Left ventricle myocardium inferior (tissue), 1 donor: ENCODE measurements at places on chromosomes 12 and 14.

- peak; percentile 36 for DNase-seq
Observed at GRCh38 chr12:45674181-45674977, 55.1 kb upstream of the ARID2 start.

GRCh38 chr12:44193281-44193680, 357.4 kb downstream of the TMEM117 start:
- no peak for DNase-seq

- no peak for DNase-seq
Observed at GRCh38 chr12:119071638-119072231, 90.4 kb downstream of the SRRM4 start.

- no peak for DNase-seq
Observed at GRCh38 chr14:80770114-80770908, 171.2 kb downstream of the CEP128 start.

DNA sequence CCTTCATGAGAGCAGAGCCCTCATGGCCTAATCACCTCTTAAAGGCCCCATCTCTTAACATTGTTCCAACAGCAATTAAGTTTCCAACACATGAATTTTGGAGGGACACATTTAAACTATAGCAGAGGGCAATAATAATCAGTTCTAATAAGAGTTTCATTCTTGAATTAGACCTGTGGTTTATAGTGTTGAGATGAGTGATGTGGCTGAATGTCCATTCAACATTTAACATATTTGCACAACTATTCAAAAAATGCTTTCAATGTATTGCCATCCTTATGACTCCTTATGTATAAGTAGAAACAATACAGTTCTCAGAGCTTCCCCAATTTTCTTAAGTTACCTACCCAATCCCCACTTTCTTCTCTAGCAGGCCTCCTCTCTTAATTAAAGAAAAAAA, 21.5 kb downstream of the KLHL28 start:
- DNase-seq, result no peak

GRCh38 chr12:122076743-122077495, 1.6 kb upstream of the MLXIP start:
- no peak for DNase-seq

DNA sequence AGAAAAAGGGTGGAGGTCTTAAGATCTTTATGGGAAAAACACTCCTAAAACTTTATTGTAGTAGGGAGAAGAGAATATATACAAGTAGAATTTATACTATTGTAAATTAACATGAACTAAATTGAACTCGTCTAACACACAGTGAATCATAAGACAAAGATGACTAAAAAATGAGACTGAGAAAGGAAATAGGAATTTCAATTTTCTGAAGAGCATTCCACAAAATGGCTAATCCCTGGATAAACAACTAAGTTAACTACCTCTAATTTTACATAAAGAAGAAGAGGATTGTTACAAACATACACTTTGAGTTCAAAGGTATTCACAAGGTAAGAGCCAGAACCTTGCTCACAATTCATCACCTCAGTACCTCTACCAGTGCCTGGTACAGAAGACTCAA, 2.0 kb downstream of the MAP4K5 start:
- no peak for DNase-seq

DNA sequence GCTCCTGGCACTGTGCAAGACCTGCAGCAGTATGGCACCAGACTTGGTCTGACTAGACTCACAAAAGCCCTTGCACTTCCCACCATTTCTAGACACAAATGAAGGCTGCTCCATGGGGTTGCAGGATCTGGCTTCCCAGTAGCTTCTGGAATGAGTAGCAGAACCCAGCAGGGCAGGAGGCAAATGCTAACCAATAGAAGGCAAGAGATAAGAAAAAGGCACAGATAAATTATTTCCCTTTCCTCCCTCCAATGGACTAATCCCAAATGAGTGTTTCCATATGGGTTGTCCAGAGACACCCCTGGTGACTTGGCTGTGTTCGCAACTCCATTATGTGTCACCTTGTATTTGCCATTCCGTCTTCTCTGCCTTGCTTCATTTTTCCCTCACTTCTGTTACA, 49.7 kb downstream of the KIF21A start:
- DNase-seq, result no peak

DNA sequence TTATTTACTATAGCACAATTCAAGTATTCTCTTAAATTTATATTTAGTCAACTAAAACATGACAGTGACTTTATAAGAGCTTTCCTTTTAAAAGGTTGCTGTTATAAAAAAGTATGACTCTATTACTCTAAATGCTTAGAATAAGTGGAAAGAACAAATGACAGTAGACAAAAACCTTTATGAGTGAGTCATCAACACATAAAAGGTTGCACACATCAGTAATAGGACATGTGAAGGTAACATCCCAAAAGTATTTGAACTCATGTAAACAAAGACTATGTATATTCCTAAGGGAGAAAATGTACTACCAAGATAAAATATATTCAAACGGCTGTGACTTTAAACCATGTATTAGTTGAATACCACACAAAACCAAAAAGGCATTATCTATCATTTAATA, 98.8 kb downstream of the PAWR start:
- DNase-seq, result no peak

DNA sequence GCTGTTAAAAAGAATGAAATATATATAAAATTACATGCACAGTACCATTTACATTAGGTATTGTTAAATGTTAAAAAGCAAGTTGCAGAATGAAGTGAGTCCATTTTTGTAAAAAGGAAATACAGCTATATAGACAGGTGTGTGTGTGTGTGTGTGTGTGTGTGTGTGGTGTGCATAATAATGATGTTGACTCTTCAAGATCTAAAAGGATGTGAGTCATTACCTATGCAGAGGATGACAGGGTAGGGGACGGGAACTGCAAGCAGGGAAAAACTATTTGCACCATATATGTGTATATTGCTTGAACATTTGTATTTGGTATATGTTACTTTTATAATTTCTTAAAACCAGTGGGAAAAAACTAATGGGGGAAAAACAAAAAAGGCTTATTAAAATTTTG, 3.1 kb downstream of the C14orf39 start:
- no peak for DNase-seq

DNA sequence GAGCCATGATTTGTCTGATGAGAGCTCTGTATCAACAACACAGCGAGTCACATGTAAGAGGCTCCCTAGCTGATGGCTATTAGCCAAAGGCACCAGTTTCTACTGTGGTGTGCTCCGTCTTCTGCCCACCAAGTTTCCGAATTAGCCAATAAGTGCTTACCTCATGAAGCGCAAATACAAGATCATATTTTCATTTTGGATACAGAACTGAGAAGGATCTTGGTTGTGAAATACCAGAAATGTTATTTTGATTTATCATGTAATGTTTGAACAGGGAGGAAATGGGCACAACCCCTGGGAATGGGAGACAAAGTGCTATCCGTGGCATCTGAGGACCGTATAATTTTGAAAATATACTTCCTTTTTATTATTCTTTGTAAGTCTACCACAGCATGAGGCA, 234.3 kb downstream of the DACT1 start:
- no peak for DNase-seq

- DNase-seq, result no peak
Observed at GRCh38 chr12:121826318-121827150, 22.7 kb downstream of the SETD1B start.

DNA sequence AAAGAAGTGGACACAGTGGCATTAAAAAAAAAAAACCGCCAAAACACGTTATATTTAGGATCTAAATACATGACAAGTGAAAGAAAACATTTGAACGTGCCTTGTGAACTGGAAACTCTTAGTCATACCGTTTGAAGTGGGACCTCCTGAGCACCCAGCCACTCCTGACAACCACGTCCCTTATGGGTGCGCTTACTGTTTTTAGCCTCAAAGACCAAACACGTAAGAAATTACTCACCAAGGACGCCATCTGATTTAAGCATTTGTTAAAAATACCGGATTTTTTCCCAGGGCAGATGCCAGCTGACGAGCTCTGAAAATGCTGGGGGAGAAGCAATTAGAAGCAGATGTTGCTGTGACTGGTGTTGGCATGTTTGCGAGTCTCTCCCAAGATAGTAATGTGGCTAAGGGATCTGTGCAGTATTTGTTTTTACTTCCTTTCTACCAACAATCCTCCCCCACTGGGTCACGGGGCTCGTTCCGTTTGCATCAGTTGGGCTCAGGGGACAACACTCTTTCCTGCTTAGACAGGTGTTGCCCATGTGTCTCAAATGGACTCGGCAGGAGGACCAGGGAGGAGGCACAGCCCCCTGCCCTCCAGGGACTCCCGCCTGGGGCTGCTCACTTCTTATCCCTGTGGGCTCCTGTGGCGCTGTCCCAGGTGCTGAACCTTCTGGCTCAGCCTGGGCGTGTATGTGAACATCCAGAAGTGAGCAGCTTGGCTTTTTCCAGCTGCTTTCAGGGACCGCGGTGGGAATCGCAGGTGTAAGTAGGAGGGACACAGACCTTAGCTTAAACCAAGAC, 101.0 kb downstream of the BEGAIN start:
- peak; percentile 59 for DNase-seq

GRCh38 chr12:12958886-12959285, 6.9 kb upstream of the GPRC5D start:
- DNase-seq, result no peak

DNA sequence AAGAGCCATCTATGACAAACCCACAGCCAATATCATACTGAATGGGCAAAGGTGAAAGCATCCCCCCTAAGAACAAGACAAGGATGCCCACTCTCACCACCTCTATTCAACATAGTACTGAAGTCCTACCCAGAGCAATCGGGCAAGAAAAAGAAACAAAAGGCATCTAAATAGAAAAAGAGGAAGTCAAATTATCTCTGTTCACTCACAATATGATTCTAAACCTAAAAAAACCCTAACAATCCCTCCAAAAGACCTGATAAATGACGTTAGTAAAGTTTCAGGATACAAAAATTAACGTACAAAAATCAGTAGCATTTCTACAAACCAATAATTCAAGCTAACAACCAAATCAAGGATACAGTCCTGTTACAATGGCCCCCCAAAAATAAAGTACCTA, 26.9 kb downstream of the MDM1 start:
- DNase-seq, result no peak

DNA sequence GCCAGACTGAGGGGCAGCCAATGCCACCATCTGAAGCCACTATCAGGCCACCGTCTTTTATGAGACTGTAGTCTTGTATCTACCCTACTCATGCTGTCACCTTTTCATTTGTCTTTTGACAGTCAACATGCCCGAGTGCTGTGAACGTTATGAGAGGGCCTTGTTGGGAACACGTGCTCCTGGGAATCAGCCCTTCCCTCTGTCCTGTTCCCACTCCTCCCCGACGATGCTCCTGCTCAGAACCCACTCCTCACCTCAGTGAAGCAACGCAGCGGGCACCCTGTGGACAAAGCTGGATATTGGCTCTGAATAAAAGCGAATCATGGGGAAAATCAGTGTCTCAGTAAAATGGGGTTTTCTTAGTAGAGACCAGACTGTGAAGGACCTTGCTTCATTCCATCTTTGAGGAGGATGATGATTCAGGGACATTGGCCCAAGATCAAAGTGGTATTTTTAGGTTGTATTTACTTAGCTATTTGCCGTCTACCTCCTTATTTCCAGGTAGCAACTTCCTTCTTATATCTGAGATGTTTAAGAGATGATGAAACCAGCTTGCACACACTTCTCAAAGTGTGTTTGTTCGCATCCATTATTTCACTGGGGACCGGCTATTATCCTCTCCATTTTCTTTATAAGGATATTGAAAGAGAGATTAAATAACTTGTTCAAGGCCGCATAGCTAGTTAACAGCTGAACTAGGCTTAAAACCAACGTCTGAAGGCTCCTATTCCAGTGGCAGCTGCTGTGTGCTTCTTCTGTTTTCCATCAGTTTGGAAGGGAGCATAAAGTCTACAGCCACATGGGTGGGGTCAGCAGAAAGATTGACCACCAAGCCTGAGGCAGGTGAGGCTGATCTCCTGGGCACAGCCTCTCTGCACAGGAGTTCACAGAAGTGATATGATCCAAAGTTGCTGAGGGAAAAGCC, 43.9 kb upstream of the CTDSP2 start:
- no peak for DNase-seq

- no peak for DNase-seq
Observed at GRCh38 chr12:109814600-109815150, 18.5 kb downstream of the TRPV4 start.

GRCh38 chr14:106613256-106613655, 1086.9 kb downstream of the TMEM121 start:
- no peak for DNase-seq

DNA sequence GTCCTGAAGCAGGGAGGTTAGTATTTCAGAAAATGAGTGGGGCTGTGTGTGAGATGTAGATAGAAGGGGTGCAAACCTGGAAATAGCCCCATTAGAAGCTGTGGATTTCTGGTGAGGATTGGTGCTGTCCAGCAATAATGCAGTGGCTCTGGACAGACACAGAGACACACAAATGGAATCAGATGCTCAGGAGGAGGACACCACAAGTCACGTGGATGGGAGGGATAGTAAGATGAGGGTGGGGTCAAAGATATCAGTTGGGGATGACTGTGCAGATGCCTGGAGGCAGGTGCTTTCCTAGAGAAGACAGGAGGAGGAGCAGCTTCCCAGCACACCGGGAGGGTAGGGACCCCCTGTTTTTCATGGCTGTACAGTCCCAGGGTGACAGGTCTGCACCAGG, 136.5 kb downstream of the PLXNC1 start:
- no peak for DNase-seq

DNA sequence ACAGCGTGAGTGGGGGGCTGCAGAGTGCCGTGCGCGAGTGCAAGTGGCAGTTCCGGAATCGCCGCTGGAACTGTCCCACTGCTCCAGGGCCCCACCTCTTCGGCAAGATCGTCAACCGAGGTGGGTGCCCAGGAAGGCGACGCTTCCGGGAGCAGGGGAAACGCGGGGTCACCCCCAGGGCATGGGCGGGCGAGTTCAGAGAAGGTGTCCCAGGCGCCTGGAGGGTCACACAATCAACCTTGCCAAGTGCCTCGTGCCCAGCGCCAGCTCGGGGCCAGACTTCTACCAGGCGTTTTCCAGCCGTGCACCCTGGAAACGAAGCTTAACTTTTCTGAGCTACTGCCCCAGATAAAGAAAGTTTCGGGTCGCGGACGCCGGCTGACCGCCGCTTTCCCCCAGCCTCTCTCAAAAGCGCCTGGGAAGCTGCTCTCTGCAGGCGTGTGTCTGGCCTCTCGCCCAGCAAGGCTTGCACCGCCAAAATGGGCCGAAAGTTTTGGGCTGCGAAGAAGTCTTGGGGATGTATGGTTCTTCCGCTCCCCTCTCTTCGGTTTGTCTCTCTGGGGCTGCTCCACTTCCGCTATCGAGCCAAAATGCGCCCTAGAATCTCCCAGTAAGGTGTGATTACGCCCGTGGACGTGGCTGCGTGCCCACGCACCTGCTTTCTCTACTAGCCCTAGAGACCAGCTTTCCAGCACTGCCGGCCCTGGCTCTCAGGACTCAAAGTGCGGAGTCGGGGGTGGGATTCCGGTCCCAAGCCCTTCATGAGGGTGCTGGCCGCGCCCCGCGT, 1.7 kb downstream of the WNT1 start:
- DNase-seq, result no peak

- DNase-seq, result no peak
Observed at GRCh38 chr12:82461836-82462235, 103.5 kb downstream of the METTL25 start.

GRCh38 chr12:111893287-111893686, 51.3 kb downstream of the MAPKAPK5 start:
- no peak for DNase-seq

DNA sequence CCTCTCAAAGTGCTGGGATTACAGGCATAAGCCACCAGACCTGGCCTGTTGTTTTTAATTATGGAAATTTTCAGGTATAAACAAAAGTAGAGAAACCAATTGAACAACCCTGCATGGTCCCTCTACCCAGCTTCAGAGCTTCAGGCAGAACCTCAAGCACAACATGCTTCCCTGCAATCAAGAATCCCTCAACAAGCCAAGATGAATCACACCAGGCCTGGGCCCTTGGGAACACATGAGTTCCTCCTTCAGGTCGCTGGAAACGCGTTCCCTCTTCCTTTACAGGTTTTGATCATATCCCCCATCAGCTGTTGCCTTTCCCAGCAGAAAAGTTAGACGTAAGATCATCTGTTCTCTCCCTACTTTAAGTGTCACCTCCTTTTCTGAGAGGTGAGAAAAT, 20.5 kb upstream of the CORO1C start:
- no peak for DNase-seq
